ENCODE measurements at places on chromosomes 7 and 10. TPM values are rescaled to one million over a fixed set of nuclear protein-coding genes. Genes with fewer than 3 reads are reported as not detected.

ZP3 gene
- total RNA-seq: 9.8 TPM

MBLAC1 gene
- 3.0 TPM for total RNA-seq

MSMB gene
- total RNA-seq: not detected

NRG3 gene
- not detected for total RNA-seq

PHKG1 gene
- 2.3 TPM for total RNA-seq

C7orf33 gene
- not detected for total RNA-seq

LUC7L2 gene
- total RNA-seq: 98.7 TPM

SPDYE16 gene
- total RNA-seq: not detected

WDR86 gene
- total RNA-seq: 0.86 TPM

MAT1A gene
- not detected for total RNA-seq

NUDT13 gene
- 2.0 TPM for total RNA-seq

TMEM270 gene
- total RNA-seq: not detected

RBM28 gene
- 100 TPM for total RNA-seq

AGAP9 gene
- total RNA-seq: 9.5 TPM

SEMA3D gene
- 23.3 TPM for total RNA-seq

CDK14 gene
- 128 TPM for total RNA-seq

PTPN20 gene
- not detected for total RNA-seq

BLNK gene
- not detected for total RNA-seq

MAGI2 gene
- total RNA-seq: 0.57 TPM

ABCC2 gene
- total RNA-seq: 1.3 TPM

NPSR1 gene
- total RNA-seq: not detected

HOXA5 gene
- total RNA-seq: not detected

ASZ1 gene
- total RNA-seq: not detected

TCAF2 gene
- 0.09 TPM for total RNA-seq

TNKS2 gene
- total RNA-seq: 38.1 TPM

SMC3 gene
- 107 TPM for total RNA-seq

PKD2L1 gene
- not detected for total RNA-seq

CLDN4 gene
- total RNA-seq: 0.17 TPM

Measured in A673 (cell line).